ENCODE measurements at places on chromosomes 12 and 14.
A peak's percentile ranks its signal among the peaks of the same experiment; 100 is the strongest.

DNA sequence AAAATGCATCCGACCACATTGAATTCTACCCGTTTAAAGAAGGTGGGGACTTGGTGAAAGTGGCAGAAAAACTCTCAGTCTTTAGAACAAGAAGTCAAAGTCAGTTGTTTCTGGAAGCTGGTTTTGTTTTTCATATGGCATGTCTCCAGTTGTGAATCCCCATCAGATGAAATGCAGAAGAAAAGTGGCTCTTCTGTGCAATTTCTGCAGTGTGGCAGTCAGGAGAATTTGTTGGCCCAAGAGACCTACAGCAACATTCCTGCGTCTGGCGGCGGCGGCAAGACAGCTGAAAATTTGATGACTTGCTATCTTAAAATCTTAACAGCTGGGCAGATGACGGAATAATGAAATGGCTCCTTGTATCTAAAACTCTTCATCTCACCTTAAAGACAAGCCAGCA lies 201.5 kb downstream of the FOXN3 start:
- DNase-seq, result no peak

DNA sequence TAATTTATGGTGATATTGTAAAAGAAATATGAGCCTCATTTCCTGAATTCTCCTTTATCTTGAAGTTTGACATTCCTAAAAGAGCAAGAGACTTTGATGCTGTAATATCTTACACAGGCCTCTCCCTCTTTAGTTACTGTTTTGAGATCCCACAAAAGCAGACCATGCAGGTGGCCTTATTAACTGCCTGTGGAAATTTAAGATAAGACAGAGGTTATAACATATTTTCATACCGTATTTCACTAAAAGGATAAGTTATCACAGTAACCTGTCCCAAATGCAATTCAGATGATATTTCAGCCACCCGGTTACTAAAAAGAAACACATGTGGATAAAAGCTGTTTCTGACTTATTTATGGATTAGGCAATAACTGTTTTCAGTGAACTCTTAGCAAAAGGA lies 150.1 kb downstream of the NAV3 start:
- no peak for DNase-seq

DNA sequence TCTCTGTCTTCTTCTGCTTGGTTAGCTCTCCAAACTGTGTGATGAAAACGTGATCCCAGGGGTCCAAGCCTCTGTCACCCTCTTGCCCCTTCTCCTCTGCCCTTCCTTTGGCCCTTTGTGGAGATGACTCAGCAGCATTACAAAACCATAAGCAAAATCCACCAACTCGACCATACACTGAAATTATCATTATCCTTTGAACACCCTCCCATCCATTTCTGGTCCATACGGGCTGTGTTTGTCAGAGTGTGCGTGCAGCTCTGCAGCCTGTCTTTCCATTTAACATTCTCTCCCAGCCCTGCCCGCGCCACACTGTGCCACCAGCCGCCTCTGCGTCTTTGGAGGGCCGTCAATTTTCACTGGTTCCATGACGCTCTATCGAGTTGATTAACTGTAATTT lies 69.2 kb downstream of the SLC25A47 start:
- no peak for DNase-seq

GRCh38 chr12:124928095-124928911 lies 13.9 kb upstream of the UBC start:
- DNase-seq, result peak; percentile 61

DNA sequence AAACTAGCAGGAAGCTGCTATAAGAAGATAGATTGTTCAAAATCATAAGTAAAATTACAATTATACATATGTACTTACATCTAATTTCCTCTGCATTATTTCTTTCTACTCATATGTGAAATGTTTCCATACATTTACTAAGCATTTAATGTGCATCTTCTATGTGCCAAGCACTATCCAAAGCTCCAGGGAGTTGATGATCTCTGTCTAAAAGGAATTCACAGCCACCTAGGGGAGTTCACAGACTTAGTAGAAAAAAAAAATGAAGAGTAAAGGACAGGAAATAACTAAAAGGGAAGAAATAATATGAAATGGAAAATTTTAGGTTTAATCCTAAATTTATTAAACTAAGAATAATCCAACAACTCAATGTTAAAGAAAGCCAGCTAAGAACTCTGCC lies 91.7 kb downstream of the EFCAB11 start:
- DNase-seq, result no peak

- no peak for DNase-seq
Measured at GRCh38 chr12:89769483-89769818, 60.8 kb upstream of the ATP2B1 start.

Data from suppressor macrophage treated with lipopolysaccharide for 4 hours (primary cell).